Tongue (tissue), 3 donors: ENCODE measurements at places on chromosomes 6 and 20. TPM values are rescaled to one million over a fixed set of nuclear protein-coding genes. Genes with fewer than 3 reads are reported as not detected.

GRCh38 chr20:24819331-24819965 is 129.6 kb upstream of the CST7 start:
- DNase-seq, result no peak

GRCh38 chr20:48411919-48412522 is 415.8 kb downstream of the PREX1 start:
- no peak for DNase-seq

DNA sequence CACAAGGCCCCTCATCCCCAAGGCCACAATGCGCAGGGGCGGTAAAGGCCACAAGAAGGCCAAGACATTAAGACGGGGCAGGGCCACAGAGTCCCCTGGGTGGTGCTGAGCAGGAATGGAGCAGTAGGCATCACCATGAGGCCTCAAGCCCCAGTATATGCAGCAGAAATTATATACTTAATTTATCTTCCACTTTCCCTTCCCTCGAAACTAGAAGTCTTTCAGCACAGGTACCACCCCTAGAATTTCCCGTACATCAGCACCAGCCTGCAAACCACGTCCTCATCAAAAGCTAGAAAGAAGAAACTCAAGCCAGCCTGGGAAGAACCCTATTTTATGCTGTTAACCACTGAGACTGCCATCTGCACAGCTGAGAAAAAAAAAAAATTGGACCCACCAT is 89.4 kb downstream of the PLG start:
- DNase-seq, result no peak

DNA sequence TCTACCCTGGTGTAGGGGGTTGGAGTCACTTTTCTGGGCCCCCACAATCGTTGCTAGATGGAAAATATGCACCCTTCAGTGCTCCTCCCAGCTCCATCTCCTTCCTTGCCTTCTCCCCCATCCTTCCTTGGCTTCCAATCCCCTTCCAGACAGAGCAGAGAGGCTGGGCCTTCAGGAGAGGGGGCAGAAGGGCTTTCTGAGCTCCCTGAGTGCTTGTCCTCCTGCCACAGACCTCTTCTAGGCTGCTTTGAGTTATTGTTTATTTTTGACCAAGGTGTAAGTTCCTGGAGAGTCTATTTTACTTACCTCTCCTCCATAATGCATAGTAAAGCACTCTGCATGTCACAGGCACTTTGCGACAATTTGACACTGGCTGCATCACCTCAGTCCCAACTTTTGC is 96.4 kb upstream of the CNKSR3 start:
- no peak for DNase-seq

- no peak for DNase-seq
Observed at GRCh38 chr6:156645097-156645496, 132.1 kb upstream of the ARID1B start.

- DNase-seq, result no peak
Observed at GRCh38 chr20:10352934-10353824, 80.8 kb downstream of the MKKS start.

DNA sequence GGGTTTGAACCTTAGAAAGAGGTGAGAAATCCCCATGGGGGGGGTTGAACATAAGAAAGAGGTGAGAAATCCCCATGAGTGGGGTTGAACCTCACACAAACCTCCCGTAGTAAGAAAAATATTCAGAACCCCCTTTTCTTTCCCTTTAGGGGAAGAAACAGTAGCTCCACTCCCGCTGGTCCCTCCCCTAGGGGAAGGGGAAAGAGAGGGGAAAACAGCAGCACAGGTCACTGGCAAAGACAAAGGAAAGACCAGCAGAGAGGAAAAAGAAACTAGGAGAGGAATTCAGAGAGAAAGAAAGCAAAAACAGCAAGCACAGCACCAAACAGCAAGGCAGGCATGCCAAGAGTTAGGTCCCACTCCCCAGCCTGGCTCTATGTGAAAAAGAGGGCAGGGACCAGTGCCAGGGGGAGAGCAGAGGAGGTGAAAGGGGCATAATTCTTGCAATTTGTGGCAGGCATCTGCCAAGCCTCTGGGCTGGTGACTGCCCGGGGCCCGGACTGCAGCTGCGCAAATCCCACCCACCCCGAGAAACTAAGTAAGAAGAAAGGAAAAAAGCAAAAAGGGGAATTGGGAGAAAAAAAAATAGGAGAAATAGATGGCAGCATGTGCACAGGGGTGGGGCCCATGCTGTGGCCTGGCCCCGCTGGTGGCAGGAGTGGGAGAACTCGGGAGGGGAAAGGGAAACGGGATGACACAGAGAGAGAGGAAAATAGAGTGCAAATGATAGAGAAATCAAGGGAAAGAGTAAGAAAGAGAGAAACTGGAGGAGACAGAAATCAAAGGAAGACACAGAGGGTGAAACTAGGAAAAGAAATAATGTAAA is 15.1 kb upstream of the GOPC start:
- no peak for DNase-seq

GRCh38 chr6:168937054-168937453 is 316.6 kb downstream of the THBS2 start:
- DNase-seq, result peak; percentile 5

DNA sequence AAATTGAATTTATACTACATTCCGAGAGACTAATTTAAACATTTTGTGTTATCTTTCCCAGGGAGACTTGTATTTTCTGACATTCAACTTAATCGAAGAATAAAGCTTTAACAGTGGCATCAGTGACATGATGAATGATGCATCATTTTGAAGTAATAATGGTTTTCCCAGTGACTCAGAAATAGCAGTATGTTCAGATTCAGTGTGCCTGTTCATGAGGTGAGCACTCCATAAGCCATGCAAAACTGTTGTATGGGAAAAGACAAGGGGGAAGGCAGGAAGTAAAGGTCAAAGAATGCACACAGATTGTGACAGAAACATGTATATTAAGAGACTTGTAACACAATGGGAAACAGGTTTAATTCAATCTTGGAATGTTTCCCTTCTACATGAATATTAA is 1348.2 kb upstream of the GJE1 start:
- peak; percentile 3 for DNase-seq

GRCh38 chr6:114833211-114833610 is 490.4 kb upstream of the HS3ST5 start:
- no peak for DNase-seq

GRCh38 chr20:45059022-45059728 is 41.8 kb downstream of the KCNS1 start:
- DNase-seq, result no peak

GRCh38 chr6:118174071-118174470 is 267.0 kb downstream of the SLC35F1 start:
- no peak for DNase-seq

GRCh38 chr20:53492212-53492611 is 101.4 kb downstream of the ZNF217 start:
- DNase-seq, result no peak

- no peak for DNase-seq
Observed at GRCh38 chr6:143015300-143015706, 45.4 kb upstream of the AIG1 start.

DNA sequence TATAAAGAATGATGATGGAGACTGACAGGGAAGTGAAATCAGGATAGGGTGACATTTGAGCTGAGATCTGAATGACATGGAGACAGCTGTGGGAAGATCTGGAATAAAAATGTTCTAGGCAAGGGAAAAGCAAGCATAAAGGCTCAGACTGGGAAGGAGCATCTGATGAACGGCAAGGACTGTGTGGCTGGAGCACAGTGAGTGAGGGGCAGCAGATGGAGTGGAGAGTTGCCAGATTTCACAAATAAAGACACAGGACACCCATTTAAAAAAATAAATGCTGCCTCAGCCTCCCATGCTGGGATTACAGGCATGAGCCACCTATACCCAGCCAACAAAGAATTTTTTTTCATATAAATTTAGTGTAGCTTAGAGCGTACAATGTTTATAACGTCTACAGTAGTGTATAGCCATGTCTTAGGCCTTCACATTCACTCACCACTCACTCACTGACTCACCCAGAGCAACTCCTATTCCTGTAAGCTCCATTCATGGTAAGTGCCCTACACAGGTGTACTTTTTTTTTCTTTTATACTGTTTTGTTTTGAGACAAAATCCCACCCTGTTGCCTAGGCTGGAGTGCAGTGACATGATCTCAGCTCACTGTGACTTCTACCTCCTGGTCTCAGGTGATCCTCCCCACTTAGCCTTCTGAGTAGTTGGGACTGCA is 2.4 kb upstream of the ZBTB24 start:
- peak; percentile 66 for DNase-seq

The CNBD2 gene
- 1.9 TPM for total RNA-seq

The KIZ gene
- 19.0 TPM for total RNA-seq

The UNC5CL gene
- 3.0 TPM for total RNA-seq

The LGSN gene
- total RNA-seq, result not detected

The PSORS1C1 gene
- 0.41 TPM for total RNA-seq

The ZC2HC1B gene
- not detected for total RNA-seq

The IMPG1 gene
- not detected for total RNA-seq
